ENCODE measurements at places on chromosomes 2 and 18.

DNA sequence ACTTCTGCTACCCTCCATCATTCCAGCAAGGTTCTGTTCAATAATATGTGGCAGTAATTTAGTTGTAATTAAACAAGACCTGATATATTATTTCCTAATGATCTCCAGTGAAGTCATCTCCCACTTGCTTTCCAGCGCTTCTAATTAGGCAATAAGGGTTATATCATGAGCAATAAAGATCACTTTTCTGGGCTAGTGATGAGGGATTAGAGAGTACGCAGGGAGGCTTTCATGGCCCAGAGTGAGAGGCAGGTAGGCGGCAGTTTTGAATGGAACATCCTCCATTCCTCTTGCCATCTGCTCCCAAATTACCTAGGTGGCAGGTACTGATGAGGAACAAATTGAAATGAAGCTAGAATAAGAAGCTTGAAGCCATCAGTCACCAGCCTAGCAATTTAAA lies 358.1 kb upstream of the SYT4 start:
- DNase-seq, result no peak

- DNase-seq, result no peak
Measured at GRCh38 chr18:61929881-61930640, 37.3 kb upstream of the RNF152 start.

GRCh38 chr2:33011941-33012340 lies 65.2 kb downstream of the LTBP1 start:
- DNase-seq, result no peak

GRCh38 chr2:118237451-118237850 lies 149.2 kb downstream of the INSIG2 start:
- DNase-seq, result no peak

DNA sequence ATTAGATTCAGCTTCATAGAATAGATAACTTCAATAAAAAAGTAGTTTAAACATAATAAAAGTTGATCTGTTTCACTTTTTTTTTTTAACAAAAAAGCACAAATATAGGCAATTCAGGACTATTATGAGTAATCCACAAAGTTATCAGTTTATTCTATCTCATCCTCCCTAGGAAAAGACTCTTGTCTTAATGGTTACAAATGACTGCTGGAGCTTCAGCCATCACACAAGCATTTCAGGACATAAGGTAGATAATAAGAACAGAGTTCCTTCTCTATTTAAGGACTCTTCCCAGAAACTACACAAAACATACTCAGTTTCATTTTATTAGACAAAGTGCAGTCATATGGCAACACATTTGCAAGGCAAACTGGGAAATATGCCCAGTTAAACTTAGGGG lies 357.6 kb upstream of the SETBP1 start:
- no peak for DNase-seq

GRCh38 chr2:75310876-75311275 lies 111.6 kb upstream of the TACR1 start:
- no peak for DNase-seq

DNA sequence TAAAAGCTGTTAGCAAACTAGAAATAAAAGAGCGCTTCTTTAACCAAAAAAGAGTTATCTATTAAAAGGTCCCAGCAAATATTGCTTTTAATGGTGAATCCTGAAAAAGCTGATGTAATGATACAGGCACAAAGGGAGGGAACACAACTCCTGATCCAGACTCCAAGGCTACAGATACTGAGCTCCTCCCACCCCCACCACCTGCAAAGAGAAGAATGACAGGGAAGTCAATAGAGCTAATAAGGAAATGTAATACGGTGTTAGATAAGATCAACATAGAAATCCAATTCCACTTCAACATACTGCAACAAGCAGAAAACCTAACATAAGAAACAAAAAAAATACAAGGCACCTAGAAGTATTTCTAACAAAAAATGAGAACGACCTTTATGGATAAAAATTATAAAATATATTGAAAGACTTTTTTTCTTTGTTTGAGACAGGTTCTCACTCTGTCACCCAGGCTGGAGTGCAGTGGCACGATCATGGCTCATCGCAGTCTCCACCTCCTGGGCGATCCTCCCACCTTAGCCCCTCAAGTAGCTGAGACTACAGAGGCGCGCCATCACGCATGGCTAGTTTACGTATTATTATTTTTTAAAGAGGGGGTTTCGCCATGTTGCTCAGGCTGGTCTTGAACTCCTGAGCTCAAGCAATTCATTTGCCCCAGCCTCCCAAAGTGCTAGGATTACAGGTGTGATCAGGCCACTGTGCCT lies 192.2 kb downstream of the HDAC4 start:
- no peak for DNase-seq

DNA sequence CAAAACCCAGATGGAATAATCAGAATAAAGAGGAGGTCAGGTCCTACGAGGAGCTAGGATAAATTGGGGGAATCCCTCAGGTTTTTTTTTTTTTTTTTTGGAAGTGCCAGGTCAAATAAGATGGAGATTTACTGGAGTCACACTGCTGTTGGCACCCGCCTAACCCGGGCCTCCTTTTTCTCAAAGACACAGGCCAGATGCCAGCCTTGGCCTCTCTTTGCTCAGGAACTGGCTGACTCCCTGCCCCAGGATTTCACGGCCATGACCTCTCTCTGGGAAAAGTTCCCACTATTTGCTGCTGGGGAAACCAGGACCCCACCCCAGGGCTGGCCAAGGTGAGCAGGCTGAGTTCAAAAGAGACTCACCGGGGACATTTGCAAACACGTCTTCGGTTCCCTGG lies 2.5 kb downstream of the CD8A start:
- DNase-seq, result no peak

DNA sequence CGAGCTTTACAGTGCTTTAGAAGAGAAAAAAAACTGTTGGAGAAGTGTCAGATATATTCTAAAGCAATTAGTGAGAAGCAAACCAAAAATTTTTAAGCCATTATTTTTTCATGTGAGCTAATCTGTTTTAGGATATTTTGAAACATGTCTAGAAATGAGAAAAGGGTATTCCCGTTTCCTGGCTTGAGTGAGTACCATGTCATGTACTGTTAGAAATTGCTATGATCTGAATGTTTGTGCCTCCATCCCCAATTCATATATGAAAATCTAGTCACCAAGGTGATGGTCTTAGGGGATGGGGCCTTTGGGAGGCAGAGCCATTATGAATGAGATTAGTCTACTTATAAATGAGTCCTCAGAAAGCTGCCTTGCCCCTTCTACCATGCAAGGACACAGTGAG lies 493.3 kb upstream of the GCFC2 start:
- DNase-seq, result no peak

- no peak for DNase-seq
Measured at GRCh38 chr2:231554327-231554726, 24.1 kb upstream of the NMUR1 start.

DNA sequence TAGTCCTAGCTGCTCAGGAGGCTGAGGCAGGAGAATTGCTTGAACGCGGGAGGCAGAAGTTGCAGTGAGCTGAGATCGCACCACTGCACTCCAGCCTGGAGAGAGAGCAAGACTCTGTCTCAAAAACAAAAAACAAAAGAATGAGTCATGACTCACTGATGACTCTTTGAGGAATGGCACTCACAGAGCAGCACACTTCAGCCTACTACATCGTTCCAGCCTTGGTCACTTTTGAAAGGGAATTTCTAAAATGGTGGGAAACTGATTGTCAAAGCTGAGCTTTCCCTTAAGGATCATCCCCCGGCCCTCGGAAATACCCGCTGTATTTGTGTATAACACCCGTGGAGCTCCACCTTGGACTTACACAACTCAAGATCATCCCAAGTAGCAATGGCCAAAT lies 217.3 kb upstream of the HS6ST1 start:
- DNase-seq, result no peak

Measured in amygdala (tissue), 56 donors.